ENCODE measurements at places on chromosomes 2 and 18.

DNA sequence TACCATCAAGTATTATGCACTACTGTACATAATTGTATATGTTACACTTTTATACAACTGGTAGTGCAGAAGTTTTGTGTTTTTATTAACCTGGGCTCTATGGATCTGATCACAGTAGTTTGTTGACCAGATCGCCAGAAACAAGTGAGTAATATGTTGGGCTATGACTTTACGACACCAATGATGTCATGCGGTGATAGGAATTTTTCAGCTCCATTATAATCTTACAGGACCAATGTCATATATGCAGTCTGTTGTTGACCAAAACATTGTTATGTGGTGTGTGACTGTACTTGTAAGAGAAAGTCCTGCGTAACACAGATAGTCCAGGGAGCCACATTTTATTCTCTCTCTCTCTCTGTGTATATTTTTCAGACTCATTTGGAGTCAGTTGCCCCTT lies 4.5 kb upstream of the ACOXL start:
- DNase-seq: no peak

- no peak for DNase-seq
These were observed 12.4 kb downstream of the IL37 start for GRCh38 chr2:112923237-112923966.

GRCh38 chr2:138359532-138359931 lies 142.0 kb upstream of the SPOPL start:
- no peak for DNase-seq

DNA sequence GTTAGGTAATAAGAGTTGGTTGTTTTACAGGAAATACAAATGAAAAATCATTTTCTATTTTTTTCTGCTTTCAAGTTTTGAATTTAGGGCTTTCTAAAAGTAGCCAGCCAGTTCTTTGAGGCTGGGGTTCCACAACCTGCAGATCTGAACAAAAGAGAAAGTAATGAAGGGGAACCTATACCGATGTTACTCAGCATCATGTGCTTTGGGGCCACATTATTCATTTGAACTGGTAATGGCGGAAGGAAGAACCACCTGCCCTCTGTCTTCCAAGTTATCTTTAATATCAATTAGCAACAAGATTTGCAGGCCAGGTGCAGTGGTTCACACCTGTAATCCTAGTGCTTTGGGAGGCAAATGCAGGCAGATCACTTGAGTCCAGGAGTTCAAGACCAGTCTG lies 12.9 kb upstream of the MRO start:
- DNase-seq: no peak

GRCh38 chr18:63410792-63411191 lies 11.5 kb downstream of the VPS4B start:
- peak; percentile 61 for DNase-seq

GRCh38 chr18:63161032-63161760 lies 158.4 kb downstream of the BCL2 start:
- DNase-seq: no peak
